ENCODE measurements at places on chromosomes 2 and 18. TPM values are rescaled to one million over a fixed set of nuclear protein-coding genes. Genes with fewer than 3 reads are reported as not detected.

DNA sequence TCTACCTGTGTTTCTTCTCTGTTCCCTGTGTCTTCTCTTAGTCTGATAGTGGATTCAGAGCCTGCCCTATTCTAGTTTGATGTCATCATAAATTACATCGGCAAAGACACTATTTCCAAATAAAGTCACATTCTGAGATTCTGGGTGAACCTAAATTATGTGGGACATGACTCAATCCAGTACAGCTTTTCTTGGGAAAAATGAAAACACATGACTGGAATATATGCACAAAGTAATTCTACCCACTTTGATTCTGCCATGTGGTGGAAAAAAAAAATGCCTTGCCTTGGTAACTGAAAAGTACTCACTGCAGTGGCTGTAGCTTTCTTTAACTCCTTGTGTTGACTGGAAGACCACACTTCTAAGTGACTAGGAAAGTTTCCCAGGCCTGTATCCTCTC is 73.7 kb downstream of the LRATD1 start:
- H3K4me3 ChIP-seq, result no peak overlapping the region
- H3K27me3 ChIP-seq, result no peaks in the 10 kb centered on the region
- H3K36me3 ChIP-seq, result no peaks in the 10 kb centered on the region
- no peak overlapping the region for H3K27ac ChIP-seq
- DNase-seq, result no peak

- H3K27ac ChIP-seq, result no peak overlapping the region
- no peak overlapping the region for H3K4me3 ChIP-seq
- no peaks in the 10 kb centered on the region for H3K27me3 ChIP-seq
- no peaks in the 10 kb centered on the region for H3K36me3 ChIP-seq
- no peak for DNase-seq
Measured at GRCh38 chr2:110124939-110125691, 9.5 kb upstream of the MALL start.

DNA sequence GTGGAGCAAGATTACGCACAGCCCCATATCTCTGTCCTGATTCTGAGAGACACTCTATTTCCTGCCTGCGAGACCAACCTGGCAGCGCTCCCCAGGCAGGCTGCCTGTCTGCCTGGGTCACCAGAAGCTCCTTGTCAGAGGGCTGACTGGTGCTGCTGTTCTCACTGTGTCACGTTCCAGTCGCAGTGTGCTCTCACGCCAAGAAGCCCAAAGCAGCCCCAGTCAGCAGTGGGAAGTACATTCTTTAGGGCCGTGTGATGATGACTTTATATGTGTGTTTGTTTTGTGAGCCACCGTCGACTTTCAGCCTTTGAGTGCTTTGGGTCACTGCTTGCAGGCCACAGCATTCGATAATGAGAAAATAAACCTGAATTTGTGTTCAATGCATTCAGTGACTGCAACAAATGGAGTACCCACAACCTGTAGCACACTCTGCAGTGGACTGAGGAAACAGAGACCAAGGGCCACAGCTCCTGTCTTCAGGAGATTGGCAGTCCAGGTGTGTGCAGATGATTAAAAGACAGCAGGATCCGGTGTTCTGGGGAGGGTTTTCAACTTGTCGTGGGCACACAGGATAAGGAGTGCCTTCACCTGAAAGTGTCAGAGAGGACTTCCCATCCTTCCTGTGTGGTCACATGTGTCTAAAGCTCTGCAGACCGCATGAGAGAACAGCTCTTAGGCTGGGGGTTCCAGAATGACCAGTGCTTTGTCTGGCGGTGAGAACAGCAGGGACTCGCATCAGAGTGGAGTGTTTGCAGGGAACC is 4.8 kb downstream of the TNFRSF11A start:
- no peak for DNase-seq
- peaks cover 18% of the 10 kb centered on the region for H3K4me1 ChIP-seq
- H3K27ac ChIP-seq, result no peak overlapping the region
- H3K36me3 ChIP-seq, result no peaks in the 10 kb centered on the region
- H3K4me3 ChIP-seq, result no peak overlapping the region

GRCh38 chr2:191636586-191636985 is 41.4 kb upstream of the NABP1 start:
- H3K36me3 ChIP-seq, result no peaks in the 10 kb centered on the region
- no peaks in the 10 kb centered on the region for H3K27me3 ChIP-seq
- DNase-seq, result no peak
- no peak overlapping the region for H3K4me3 ChIP-seq
- no peak overlapping the region for H3K27ac ChIP-seq

Gene KLHL41
- 0.27 TPM for total RNA-seq

- no peaks in the 10 kb centered on the region for H3K27me3 ChIP-seq
- DNase-seq, result no peak
- no peak overlapping the region for H3K4me3 ChIP-seq
- H3K4me1 ChIP-seq, result peaks cover 8% of the 10 kb centered on the region
Measured at GRCh38 chr2:173028141-173028540, 47.5 kb upstream of the MAP3K20 start.

Gene MROH2A
- total RNA-seq, result not detected

Gene ACKR3
- total RNA-seq, result 7.1 TPM

Gene CXCR1
- total RNA-seq, result 0.12 TPM

DNA sequence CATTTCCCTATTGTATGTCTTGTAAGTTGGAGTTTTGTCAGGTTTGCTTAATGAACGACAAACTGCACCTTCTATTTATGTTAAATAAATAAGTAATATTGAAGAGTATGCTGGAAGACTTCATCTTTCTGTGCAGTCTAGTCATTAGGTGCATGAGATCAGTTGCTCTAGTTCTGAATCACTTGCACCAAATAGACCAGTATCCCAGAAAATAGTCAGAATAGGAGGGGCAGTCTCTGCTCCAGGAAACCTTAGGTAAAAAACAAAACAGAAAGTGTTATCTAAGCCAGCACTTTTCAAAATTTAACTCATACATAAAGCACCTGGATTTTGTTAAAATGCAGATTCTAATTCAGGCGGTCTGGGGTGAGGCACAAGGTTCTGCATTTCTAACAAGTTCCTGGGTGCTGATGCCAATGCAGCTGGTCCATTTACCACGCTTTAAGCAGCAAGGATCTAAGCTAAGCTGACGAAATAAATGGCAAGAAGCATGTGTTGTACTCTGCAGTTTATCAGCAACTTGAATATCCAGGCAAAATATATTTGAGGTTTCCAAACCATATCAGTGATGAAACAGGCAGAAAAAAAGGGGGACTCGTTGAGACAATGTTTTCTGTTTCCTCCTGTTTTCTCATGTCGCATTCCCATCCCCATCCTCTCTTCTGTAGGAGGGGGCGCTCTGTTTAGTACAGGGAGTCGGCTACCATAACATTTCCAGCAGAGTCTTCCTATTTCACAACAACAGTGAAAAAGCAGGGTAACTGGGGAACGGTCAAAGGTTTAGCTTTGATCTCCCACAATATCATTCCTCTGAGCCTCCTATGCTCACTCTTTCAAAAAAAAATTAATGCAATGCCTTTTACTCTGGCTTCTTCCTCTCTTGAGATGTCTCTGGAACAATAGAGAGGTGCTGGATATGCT is 106.4 kb downstream of the MBD2 start:
- H3K4me3 ChIP-seq, result no peak overlapping the region
- no peaks in the 10 kb centered on the region for H3K27me3 ChIP-seq
- no peaks in the 10 kb centered on the region for H3K36me3 ChIP-seq
- no peak for DNase-seq
- peaks cover 5% of the 10 kb centered on the region for H3K4me1 ChIP-seq
- H3K27ac ChIP-seq, result no peak overlapping the region

DNA sequence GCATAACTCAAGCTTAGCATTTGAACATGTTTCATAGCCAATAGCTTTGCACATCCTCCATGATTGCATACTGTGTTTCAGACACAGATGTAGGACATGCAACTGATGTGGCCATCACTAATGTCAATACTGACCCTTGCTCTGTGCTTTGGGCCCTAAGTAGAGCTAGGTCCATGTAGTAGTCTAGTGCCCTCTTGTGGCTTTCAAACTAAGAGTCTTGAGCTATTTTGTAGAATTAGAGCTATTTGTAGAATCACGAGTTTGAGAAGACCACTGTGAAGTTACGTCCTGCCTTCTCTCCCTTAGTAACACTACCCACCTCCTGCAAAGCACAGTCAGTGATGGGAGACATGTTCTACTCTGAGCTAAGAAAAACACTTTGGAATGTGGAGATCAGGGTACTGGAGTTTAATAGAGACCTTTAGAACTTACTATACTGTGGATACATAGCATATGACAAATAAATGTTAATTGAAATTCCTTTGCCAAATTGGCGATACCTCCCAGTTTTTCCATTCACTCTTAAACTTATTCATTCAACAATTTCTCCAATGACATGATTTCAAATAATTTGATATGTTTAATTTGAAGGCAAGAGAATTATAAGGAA is 306.5 kb upstream of the TNP1 start:
- H3K27me3 ChIP-seq, result peaks cover 3% of the 10 kb centered on the region
- H3K27ac ChIP-seq, result no peak overlapping the region

Gene TDRD15
- total RNA-seq, result 1.1 TPM

Gene LOXHD1
- not detected for total RNA-seq

DNA sequence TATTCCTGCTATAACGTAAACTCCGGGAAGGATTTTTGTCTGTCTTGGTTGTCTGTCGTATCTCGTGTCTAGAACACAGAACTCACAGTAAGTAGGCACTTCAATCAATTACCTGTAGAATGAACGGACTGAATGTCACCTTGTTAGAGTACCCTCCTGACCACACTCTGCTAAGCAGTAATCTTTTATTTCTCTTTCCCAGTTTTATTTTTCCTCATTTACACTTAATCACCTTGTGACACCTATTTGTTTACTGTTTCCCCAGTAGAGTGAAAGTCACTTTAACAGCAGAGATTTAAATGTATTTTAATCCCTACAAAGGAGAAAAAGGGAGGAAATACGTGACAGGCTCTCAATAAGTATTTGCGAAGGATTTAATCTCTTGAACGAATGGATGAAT is 514 bp upstream of the EPB41L5 start:
- H3K27ac ChIP-seq, result peak overlapping the region; percentile 58
- no peaks in the 10 kb centered on the region for H3K36me3 ChIP-seq
- H3K27me3 ChIP-seq, result no peaks in the 10 kb centered on the region
- H3K4me3 ChIP-seq, result peak overlapping the region; percentile 77

GRCh38 chr18:65761636-65762295 is 11.0 kb downstream of the CDH7 start:
- H3K4me1 ChIP-seq, result no peaks in the 10 kb centered on the region
- DNase-seq, result no peak
- H3K27ac ChIP-seq, result no peak overlapping the region
- no peaks in the 10 kb centered on the region for H3K27me3 ChIP-seq
- no peak overlapping the region for H3K4me3 ChIP-seq

Gene CPO
- not detected for total RNA-seq

Gene AGXT
- total RNA-seq, result not detected

GRCh38 chr2:17646838-17647701 is 106.5 kb downstream of the SMC6 start:
- no peak overlapping the region for H3K27ac ChIP-seq
- no peaks in the 10 kb centered on the region for H3K27me3 ChIP-seq
- peaks cover 3% of the 10 kb centered on the region for H3K4me1 ChIP-seq
- H3K36me3 ChIP-seq, result no peaks in the 10 kb centered on the region
- DNase-seq, result no peak
- no peak overlapping the region for H3K4me3 ChIP-seq

- no peak overlapping the region for H3K4me3 ChIP-seq
- H3K36me3 ChIP-seq, result no peaks in the 10 kb centered on the region
- no peak overlapping the region for H3K27ac ChIP-seq
- H3K4me1 ChIP-seq, result no peaks in the 10 kb centered on the region
Measured at GRCh38 chr2:69125816-69126215, 112.8 kb downstream of the ANTXR1 start.

GRCh38 chr18:55510809-55511208 is 77.2 kb downstream of the TCF4 start:
- no peaks in the 10 kb centered on the region for H3K36me3 ChIP-seq
- peak; percentile 81 for DNase-seq
- H3K4me3 ChIP-seq, result peak overlapping the region; percentile 4
- H3K4me1 ChIP-seq, result peaks cover 25% of the 10 kb centered on the region

- no peaks in the 10 kb centered on the region for H3K36me3 ChIP-seq
- DNase-seq, result no peak
- no peaks in the 10 kb centered on the region for H3K4me1 ChIP-seq
- no peak overlapping the region for H3K27ac ChIP-seq
- H3K27me3 ChIP-seq, result no peaks in the 10 kb centered on the region
Measured at GRCh38 chr18:12246849-12247808, 7.0 kb upstream of the CIDEA start.

Gene AKAIN1
- not detected for total RNA-seq

- no peak overlapping the region for H3K4me3 ChIP-seq
- DNase-seq, result no peak
- no peak overlapping the region for H3K27ac ChIP-seq
- H3K4me1 ChIP-seq, result no peaks in the 10 kb centered on the region
- H3K27me3 ChIP-seq, result no peaks in the 10 kb centered on the region
- no peaks in the 10 kb centered on the region for H3K36me3 ChIP-seq
Measured at GRCh38 chr2:157938556-157938955, 62.4 kb upstream of the ACVR1 start.

DNA sequence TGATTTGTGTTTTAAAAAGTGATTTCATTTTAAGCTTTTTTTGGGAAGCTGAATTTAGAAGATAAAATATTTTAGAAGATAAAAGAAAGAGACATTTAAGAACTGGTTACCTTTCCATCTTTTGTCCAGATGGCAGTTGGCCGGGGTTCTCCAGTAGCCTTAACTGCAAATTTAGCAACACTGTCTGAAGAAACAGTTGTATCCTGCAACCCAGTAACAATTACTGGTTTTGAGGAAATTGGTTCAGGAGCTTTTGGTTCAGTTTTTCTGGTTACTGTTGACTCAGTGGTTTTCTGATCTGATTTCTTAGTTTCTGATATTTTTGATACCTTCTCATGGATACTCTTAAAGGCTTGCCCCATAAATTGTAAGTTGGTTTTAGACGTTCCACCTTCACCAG is 49.9 kb downstream of the PLEKHA3 start:
- no peak overlapping the region for H3K4me3 ChIP-seq
- peaks cover 1% of the 10 kb centered on the region for H3K36me3 ChIP-seq
- H3K27me3 ChIP-seq, result no peaks in the 10 kb centered on the region

DNA sequence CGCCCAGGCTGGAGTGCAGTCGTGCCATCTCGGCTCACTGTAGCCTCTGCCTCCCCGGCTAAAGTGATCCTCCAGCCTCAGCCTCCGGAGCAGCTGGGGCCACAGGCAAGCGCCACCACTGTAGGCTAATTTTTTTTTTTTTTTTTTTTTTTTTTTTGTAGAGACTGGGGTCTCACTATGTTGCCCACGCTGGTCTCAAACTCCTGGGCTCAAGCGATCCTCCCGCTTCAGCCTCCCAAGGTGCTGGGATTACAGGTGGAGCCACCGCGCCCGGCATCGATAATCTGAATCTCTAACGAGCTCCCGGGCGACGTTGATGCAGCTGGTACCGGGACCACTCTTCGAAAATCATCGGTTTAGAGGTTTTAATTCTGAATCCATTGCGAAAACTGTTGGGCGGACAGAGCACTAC is 520 bp upstream of the CYP20A1 start:
- no peaks in the 10 kb centered on the region for H3K27me3 ChIP-seq
- peak overlapping the region; percentile 98 for H3K4me3 ChIP-seq
- H3K36me3 ChIP-seq, result no peaks in the 10 kb centered on the region
- no peak for DNase-seq
- peaks cover 19% of the 10 kb centered on the region for H3K4me1 ChIP-seq
- H3K27ac ChIP-seq, result peak overlapping the region; percentile 88

All from B cell (primary cell).